ENCODE measurements at places on chromosomes 1 and 21.

GRCh38 chr1:192903142-192903541 is 94.3 kb downstream of the RGS2 start:
- DNase-seq, result no peak

DNA sequence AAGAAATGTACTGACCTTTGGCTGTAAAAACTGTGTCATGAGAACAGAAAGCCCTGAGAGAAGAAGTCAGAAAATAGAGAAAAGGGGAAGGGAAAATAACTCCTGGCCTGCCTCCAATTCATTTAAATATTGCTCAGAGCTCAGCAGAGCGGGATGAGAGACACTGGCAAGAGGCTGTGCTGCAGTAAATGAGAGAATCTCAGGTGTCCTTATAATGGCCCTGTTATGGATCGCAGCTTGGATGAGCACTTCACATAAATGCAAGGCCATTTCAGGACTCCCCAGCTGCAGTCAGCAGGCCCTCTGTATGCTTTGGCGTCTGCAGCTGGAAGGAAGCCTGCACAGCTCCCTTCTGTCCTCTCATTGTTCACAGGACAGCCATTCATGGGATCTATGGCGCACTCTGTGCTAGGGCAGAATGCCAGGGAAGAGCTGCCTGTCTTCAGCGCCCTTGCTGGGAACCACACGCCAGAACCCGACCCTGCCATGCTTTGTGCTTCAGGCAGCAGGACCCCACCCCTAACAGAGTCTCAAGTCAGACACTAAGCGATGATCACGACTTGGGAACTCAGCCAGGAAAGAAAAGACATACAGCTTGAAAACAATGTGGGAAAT is 20.7 kb upstream of the ABCB10 start:
- DNase-seq, result no peak

DNA sequence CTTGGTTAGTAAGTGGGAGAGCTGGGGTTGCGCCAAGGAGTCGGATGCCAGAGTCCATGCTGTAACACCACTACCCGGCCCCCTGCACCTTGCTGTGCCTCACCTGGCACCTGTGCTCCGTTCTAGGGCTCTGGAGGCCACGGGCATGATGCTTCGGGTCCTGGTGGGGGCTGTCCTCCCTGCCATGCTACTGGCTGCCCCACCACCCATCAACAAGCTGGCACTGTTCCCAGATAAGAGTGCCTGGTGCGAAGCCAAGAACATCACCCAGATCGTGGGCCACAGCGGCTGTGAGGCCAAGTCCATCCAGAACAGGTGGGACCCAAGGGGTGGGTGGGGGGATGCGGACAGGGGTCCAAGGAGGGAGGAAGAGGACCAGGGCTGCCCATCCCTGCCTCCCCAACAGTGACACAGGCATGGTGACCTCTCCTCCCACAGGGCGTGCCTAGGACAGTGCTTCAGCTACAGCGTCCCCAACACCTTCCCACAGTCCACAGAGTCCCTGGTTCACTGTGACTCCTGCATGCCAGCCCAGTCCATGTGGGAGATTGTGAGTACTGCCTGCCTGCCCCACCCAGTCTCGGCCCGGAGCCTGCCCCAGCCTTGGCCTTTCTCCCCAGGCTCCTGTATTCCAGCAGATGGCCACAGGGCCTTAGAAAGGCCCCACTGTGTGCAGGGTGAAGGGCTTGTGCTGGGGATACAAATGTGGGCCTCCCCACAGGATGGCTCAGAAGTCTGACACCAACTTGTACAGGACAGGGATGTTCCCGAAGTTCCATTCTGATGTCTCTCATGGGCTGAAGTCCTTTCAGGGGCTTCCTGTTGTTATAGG is 9.6 kb upstream of the HTR6 start:
- DNase-seq, result no peak

DNA sequence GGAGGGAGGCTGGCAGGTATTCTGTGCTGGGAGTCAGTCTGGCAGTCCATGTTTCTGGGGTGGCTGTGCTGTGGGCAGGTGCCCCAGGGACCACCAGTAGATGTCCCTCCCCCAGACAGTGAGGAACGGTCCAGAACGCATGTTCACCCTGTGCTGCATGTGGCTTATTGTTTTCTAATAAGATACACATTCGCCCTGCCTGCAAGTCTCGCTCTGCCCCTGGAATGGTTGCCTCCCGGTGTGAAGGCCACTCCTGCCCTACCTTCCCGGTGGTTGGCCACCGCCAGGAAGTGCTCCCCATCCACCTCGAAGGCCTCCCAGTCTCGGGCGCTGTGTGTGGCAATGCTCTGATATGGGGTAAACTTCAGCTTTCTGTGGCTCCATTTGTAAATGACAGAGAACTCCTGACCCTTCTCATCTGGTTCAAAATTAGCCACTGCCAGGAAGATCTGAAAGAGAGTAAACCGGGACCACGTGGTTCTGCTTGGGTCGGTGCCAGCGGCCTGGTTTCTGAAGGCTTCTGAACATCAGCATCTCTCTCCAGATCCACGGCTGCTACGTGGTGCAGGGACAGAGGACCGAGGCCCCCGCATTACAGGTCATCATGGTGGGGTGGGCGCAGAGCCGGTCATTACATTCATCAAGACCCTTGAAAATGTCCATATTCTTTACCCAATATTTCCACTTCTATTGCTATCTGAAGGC is 14.5 kb downstream of the KRTAP10-1 start:
- DNase-seq, result no peak

DNA sequence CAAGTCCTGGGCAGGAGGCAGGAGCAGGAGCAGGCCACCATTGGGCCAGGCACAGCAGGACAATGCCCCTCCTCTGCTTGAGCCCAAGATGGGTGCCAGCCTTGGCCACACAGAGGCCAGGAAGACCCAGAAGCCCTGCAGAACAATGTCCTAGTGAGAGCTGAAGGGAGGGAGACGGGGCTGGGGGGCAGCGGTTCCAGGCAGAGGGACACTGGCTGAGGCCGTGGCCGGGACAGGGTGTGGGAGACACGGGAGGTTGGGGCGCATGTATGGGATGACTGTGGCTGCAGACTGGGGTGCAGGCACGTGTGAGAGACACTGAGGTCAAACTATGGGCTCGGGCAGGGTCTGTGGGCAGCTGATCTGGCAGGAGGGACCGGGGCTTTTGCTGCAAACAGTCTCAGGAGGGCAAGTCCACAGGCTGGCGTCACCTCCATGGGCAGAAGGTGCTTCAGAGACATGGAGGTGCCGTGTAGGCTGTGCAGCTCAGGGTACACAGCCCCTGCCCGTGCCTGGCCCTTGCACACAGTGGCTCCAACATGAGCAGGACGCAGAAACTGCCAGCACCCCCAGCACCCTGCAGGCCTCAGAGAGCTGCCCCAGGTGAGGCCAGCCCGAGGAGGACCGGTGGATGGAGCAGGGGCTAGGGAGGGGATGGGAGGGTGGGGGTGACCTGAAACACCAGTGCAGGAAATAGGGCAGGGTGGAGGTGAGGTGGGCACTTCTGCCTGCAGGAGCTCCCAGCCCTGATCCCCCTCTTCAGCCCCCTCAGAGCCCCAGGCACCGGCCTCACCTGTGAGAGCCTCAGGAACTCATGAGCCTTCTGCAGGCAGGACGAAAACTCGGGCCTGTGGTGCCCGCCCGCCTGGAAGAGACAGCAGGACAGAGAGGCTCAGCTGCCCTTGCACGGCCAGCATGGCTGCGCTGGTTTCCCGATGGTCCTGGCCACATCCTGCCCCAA is 19.5 kb downstream of the LSS start:
- DNase-seq, result no peak

DNA sequence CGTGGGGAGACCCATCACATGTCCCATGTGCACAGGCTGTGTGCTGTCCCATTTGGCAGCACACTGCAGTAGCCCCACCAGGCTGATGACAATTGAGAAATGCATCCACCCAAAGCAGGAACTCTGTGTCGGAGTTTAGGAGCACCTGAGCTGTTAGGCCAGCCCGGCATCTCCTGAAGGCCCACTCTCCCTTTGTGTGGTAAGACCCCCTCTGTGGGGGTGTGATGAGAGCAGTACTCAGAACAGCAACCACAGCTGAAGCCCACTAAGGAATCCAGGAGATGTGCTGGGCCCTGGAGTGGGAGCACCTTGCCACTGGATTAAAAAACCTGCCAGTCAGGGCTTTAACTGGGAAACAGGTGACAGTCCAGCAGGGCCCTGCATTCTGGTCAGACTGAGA is 37.2 kb downstream of the FCRL5 start:
- no peak for DNase-seq

- no peak for DNase-seq
Observed at GRCh38 chr21:39422527-39423241, 22.9 kb downstream of the LCA5L start.

- DNase-seq, result no peak
Observed at GRCh38 chr21:44466996-44467858, 11.9 kb downstream of the LRRC3 start.

DNA sequence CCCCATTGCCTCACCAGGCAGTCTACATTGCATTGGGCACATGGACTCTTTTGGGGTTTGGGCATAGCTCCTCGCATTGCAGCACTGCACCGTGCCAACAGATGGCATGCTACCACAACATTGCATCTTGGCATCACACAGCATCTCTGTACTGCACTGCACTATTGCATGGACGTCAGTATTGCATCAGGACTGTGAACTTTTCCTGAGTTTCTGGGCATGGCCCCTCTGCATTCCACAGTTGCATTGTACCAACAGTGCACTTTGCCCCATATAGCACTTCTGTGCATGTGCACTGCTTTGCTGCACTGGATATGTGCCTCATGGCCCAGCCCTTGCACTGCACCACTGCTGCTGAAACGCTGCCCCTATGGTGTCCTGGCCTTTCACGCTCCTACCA is 9.6 kb downstream of the PTPRU start:
- DNase-seq, result no peak

GRCh38 chr1:200248541-200248940 is 161.3 kb downstream of the ZNF281 start:
- no peak for DNase-seq

GRCh38 chr1:243756529-243756928 is 93.5 kb downstream of the AKT3 start:
- no peak for DNase-seq

GRCh38 chr1:11211925-11212587 is 22.9 kb downstream of the ANGPTL7 start:
- no peak for DNase-seq

GRCh38 chr1:224213438-224214119 is 30.5 kb downstream of the DEGS1 start:
- DNase-seq, result peak; percentile 38

GRCh38 chr1:65992165-65992821 is 199.6 kb downstream of the PDE4B start:
- no peak for DNase-seq

- DNase-seq, result no peak
Observed at GRCh38 chr1:40187399-40187798, 26.2 kb downstream of the RLF start.

DNA sequence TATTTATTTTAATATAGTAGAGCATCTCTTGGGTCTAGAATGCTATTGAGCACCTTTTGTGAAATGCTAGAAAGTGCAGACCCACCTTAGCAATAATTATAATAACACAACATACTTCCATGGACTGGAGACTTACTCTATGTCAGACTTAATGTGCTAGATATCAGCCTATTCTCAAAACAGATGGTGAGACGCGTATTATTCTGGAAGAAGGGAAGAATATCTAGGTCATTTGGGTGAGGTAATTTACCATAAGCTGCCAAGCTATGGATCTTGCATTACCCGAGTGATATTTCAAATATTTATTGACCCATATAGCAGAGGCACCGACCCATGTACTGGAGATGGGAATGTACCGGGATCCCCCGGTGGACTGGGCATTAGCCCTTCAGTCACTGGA is 20.6 kb upstream of the IFNLR1 start:
- DNase-seq, result no peak

DNA sequence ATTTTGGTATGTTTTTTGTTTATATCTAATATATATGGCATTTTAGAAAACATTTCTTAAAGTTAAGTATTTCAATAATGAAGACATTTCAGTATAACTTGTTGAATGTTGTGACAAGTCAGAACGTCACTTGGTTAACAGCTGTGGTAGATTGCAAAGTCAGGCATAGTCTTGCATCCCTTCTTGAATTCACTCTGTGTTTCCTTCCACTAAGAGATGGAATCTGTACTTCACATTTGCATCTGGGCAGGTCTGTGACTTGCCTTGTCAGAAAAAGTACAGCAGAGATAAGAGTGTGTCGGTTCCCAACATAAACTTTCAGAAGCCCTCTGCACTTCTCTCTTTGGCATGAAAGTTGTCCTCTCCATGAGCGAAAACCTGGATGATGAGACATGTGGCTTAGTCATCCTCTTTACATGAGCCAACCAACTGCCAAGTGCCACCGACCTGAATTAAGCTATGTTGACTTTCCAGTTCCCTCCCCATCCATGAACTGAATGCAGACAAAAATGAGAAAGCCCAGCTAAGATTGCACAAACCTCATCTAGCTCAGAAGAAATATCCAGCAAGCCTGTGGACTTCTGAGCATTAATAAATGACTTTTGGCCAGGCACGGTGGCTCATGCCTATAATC is 1730.2 kb downstream of the MRPL39 start:
- DNase-seq, result no peak

GRCh38 chr1:96409689-96410088 is 311.9 kb upstream of the PTBP2 start:
- no peak for DNase-seq

DNA sequence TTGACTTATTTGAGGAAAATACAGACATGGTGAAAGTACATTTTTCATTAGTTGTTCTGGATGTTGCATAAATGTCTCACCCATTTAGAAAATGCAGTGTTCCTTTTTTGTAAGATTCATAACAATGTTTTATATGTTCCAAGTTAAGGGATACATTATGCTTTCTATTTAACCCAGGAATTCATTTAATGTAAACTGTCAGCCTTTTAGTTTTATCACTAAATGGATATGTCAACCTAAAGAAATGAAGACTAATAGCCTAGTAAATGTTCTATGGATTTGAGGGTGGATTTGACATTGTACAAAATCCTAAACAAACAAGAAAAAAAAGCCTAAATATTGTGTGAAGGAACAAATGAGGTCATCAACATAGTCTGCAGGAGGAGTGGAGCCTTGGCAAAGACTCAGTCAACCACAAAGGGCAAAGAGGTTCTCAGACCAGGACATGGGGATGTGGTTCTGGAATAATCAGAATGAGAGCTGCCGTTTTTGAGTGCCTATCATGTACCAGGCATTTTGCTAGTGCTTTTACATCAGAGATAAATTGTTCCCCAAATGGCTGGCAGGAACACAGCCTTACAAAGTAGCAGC is 8.8 kb upstream of the INSL5 start:
- peak; percentile 2 for DNase-seq

- no peak for DNase-seq
Observed at GRCh38 chr1:20409012-20409411, 77.0 kb downstream of the CAMK2N1 start.
